Activated CD4-positive, CD25-positive, alpha-beta regulatory T cell treated with anti-CD3 and anti-CD28 coated beads, Interleukin-2, amount 50 U/mL, for 24 hours (primary cell): ENCODE measurements at places on chromosomes 7 and 10.
A peak's percentile ranks its signal among the peaks of the same experiment; 100 is the strongest.

DNA sequence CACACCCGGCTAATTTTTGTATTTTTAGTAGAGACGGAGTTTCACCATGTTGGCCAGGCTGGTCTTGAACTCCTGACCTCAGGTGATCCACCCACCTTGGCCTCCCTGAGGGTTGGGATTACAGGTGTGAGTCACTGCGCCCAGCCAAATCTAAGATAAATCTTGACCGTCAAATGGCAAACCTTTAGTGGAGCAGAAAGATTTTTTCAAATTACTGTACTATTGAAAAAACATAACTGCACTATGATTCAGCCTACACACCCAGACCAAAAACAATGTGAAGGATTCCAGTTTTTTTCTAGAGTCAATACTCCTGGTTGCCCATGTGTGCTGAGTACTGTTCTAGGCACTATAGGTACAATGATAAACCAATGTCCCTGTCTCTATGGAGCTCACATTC, 33.9 kb upstream of the SVIL start:
- no peak for ATAC-seq

- no peak for ATAC-seq
Measured at GRCh38 chr10:13722747-13723653, 136.2 kb downstream of the PRPF18 start.

- no peak for ATAC-seq
Measured at GRCh38 chr10:117518246-117518645, 24.3 kb upstream of the EMX2 start.

GRCh38 chr10:123808906-123809305, 82.7 kb downstream of the CPXM2 start:
- peak; percentile 38 for ATAC-seq

GRCh38 chr7:12322903-12323300, 80.8 kb downstream of the VWDE start:
- peak; percentile 55 for ATAC-seq

GRCh38 chr7:106050002-106050745, 61.9 kb downstream of the SYPL1 start:
- no peak for ATAC-seq

- ATAC-seq = no peak
Measured at GRCh38 chr7:2930310-2931033, 86.4 kb upstream of the GNA12 start.

DNA sequence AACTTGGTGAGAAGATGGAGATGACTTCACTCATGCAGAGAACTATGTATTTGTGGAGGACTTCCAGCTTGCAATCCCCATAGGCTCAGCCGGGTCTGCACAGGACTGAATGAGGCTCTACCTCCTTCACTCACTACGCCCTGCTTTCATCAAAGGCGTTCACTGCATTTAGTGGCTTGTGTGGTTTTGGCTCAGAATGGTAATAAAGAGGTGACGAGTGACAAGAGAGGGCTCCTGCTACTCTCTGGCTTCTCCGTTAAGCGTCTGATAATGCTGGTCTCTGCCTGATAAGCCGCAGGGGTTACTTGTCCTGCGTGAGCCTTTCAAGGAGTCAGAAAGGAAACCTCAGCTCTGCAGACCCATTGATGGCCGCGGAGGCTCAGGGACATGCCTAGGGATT, 343.4 kb downstream of the PRPF18 start:
- ATAC-seq = no peak

GRCh38 chr10:53406532-53406931, 633.9 kb upstream of the MBL2 start:
- no peak for ATAC-seq

DNA sequence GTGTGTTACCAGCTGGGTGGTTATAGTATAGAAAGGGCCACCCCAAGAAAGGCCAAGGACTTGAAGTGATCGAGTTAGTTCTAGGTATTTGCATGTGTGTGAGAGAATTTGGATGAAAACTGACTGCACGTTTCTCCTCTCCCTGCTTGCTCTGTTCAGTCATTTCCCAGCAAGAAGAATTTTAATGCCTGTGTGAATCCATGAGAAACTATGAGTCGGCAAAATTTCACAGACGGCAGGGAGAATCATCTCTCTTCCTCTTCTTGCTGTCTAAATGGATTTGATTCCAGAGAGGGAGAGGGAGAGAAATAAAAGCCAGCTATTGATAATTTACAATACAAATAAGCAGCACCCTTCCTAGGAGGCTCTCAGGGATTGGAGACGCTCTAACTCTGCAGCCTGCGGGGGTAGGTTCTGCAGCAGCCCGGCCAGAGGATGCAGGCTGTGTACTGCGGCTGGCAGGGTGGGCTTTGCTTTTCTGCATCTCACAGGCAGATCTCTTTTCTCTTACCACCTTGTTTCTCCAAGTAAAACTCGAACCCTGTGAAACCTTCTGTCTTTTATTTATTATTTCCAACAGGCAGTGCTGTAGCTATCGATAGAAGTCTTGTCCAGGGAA, 183.6 kb downstream of the TCF7L2 start:
- no peak for ATAC-seq

GRCh38 chr7:88314061-88314491, 7.4 kb upstream of the STEAP4 start:
- no peak for ATAC-seq

DNA sequence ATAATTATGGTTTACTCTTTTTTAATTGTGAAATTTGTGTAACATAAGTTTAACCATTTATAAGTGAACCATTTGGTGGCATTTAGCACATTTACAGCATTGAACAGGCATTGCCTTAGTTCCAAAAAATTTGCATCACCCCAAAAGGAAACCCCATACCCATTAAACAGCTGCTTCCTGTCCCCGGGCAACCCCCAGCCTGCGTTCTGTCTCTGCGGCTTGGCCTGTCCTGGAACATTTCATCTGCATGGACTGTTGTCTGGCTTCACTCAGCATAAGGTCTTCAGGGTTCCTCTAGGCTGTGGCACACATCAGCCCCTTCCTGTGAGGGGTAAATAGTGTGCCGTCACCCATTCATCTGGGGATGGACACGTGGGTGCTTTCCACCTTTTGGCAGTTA, 6.9 kb downstream of the RET start:
- no peak for ATAC-seq

DNA sequence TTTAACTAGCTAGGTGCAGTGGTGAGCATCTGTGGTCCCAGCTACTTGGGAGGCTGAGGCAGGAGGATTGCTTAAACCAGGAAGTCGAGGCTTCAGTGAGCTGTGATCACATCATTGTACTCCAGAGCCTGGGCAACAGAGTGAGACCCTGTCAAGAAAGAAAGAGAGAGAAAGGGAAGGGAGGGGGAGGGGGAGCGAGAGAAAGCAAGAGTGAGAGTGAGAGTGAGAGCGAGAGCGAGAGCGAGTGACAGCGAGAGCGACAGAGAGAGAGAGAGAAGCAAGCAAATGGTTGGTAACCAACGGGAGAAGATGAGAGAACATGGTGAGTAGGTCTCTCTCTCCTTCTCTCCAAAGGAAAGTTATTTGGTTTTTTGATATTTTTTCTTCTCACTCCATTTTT, 69.8 kb upstream of the DGKI start:
- no peak for ATAC-seq

- no peak for ATAC-seq
Measured at GRCh38 chr7:102095321-102096011, 191.2 kb upstream of the SH2B2 start.

- ATAC-seq = no peak
Measured at GRCh38 chr10:219731-220472, 84.6 kb downstream of the ZMYND11 start.

DNA sequence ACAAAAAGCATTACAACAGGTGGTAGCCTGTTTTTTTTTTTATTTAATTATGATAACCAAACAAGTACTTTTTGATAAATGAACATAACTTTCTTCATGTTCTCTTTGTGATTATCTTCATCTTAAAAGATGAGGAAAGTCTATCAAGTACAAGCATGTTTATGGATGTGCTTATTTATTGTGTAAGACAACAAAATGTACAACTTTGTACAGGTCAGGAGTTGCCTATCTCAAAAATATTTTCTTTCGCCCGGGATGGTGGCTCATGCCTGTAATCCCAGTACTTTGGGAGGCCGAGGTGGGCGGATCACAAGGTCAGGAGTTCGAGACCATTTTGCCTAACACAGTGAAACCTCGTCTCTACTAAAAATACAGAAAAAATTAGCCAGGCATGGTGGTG, 17.0 kb downstream of the MPP7 start:
- ATAC-seq = no peak

DNA sequence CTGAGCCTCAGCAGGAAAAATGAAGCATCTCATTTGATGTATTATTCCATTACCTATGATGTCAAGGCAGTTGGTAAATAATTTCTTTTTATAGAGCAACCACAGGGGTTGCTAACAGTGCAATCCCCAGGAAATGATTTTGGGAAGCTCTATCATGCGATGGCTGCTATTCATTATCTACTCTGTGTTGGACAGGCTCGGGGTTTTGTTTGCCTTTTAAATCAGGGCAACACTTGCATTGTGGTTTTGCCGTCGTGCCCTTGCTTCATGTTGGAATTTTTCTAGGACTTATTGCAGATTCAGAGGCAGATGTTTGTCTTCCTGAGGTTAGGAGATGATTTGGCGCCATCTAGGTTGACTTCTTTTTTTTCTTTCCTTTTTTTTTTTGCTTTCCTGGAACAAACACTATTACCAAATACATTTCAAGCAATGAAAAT, 128.4 kb downstream of the BICC1 start:
- no peak for ATAC-seq

DNA sequence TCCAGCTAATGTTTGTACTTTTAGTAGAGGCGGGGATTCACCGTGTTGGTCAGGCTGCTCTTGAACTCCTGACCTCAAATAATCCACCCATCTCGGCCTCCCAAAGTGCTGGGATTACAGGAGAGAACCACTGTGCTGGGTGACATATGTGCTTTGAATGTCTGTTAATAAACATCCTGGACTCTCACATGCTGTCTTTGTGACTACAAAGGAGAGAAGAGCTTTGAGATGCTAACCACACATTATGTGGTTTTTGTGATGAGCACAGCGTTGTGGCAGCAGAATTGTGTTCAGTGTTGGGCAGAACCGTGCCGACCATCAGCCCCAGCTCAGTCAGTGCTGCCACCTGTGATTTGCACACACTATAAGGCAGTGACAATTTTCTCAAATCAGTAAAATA, 500.1 kb upstream of the KLF6 start:
- peak; percentile 46 for ATAC-seq

DNA sequence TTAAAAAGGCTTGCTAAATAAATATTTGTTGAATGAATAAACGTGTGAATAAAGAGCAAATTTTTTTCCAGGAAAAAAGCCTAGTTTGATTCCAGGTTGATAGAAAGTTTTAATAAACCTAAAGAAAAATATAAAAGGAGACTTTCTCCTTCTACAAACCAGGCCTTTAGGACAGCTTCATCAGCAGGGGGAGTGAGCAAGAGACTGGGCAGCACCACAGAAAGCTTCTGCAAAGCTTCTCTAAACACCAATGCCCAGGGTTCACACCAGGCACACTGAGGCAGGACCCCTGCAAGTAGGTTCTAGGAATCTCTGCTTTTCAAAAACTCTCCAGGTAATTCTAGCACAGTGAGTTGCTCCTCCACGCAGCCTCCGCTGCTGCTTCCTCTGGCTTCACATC, 66.4 kb upstream of the SEC61G start:
- ATAC-seq = no peak
